Heart left ventricle (tissue), 16 donors: ENCODE measurements at places on chromosomes 1 and 21. TPM values are rescaled to one million over a fixed set of nuclear protein-coding genes. Genes with fewer than 3 reads are reported as not detected.

DNA sequence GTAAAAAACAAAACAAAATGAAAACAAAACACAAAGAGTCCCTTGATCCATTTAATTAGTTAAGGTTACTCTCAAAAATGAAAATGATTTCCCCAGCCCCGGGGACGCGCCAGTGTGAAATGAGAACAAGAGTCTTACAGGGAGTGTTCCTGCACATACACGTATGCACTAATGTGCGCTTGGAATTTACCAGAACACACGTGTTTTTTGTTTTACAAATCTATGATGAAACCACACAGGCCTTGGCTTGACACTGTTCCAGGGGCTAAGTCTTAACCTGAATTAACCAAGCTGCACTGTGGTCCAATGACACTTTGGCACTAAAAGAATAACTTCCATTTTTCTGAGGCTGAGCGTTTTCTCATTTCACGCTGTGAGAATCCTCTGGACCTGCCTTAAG is 63.7 kb downstream of the SLC45A1 start:
- H3K27me3 ChIP-seq, result no peaks in the 10 kb centered on the region
- peaks cover 44% of the 10 kb centered on the region for H3K36me3 ChIP-seq
- H3K27ac ChIP-seq, result no peak overlapping the region
- peaks cover 80% of the 10 kb centered on the region for H3K4me1 ChIP-seq

- no peaks in the 10 kb centered on the region for H3K4me1 ChIP-seq
- H3K36me3 ChIP-seq, result no peaks in the 10 kb centered on the region
Observed at GRCh38 chr1:110875216-110875731, 2.3 kb downstream of the CD53 start.

- no peak overlapping the region for H3K4me3 ChIP-seq
- DNase-seq, result no peak
- H3K27me3 ChIP-seq, result no peaks in the 10 kb centered on the region
- H3K27ac ChIP-seq, result no peak overlapping the region
- peaks cover 32% of the 10 kb centered on the region for H3K36me3 ChIP-seq
Observed at GRCh38 chr1:63545780-63546179, 22.5 kb downstream of the EFCAB7 start.

DNA sequence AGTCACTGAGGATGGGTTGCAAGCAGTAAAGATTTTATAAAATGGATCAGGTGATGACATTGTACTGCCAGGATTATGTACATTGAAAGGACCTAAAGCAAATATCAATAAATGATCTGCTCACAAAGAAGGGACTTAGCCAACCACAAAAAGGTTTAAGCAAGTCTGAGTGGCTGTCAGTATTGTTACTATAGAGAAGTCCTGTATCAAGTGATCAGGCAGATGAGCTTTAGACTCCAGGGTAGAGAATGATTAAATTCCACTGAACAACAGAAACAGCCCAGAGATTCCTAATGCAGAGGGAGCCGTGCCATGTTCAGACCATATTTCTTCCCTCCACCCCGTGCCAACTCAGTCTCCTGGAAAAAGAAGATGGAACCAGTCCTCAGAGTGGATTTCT is 138.9 kb downstream of the SETD4 start:
- H3K27me3 ChIP-seq, result no peaks in the 10 kb centered on the region
- no peaks in the 10 kb centered on the region for H3K36me3 ChIP-seq
- H3K4me1 ChIP-seq, result no peaks in the 10 kb centered on the region
- no peak for DNase-seq
- H3K27ac ChIP-seq, result no peak overlapping the region

GRCh38 chr1:73998348-73998959 is 199.5 kb downstream of the LRRIQ3 start:
- no peak overlapping the region for H3K4me3 ChIP-seq
- no peaks in the 10 kb centered on the region for H3K4me1 ChIP-seq
- H3K27me3 ChIP-seq, result peaks cover 1% of the 10 kb centered on the region
- H3K36me3 ChIP-seq, result no peaks in the 10 kb centered on the region
- no peak for DNase-seq
- H3K27ac ChIP-seq, result no peak overlapping the region

GRCh38 chr1:225449774-225450173 is 21.9 kb upstream of the LBR start:
- H3K4me3 ChIP-seq, result no peak overlapping the region
- no peaks in the 10 kb centered on the region for H3K36me3 ChIP-seq
- H3K4me1 ChIP-seq, result peaks cover 7% of the 10 kb centered on the region
- H3K27me3 ChIP-seq, result no peaks in the 10 kb centered on the region
- DNase-seq, result no peak

- no peak overlapping the region for H3K4me3 ChIP-seq
- peaks cover 9% of the 10 kb centered on the region for H3K4me1 ChIP-seq
- H3K36me3 ChIP-seq, result no peaks in the 10 kb centered on the region
Observed at GRCh38 chr1:47703981-47704596, 266.2 kb downstream of the FOXD2 start.

- no peaks in the 10 kb centered on the region for H3K4me1 ChIP-seq
- no peak overlapping the region for H3K27ac ChIP-seq
- no peak overlapping the region for H3K4me3 ChIP-seq
- DNase-seq, result no peak
- peaks cover 6% of the 10 kb centered on the region for H3K27me3 ChIP-seq
- H3K36me3 ChIP-seq, result no peaks in the 10 kb centered on the region
Observed at GRCh38 chr1:228045405-228045804, 37.1 kb upstream of the ARF1 start.

Gene CHIA
- not detected for total RNA-seq
